ENCODE measurements at places on chromosomes 5 and 9.

DNA sequence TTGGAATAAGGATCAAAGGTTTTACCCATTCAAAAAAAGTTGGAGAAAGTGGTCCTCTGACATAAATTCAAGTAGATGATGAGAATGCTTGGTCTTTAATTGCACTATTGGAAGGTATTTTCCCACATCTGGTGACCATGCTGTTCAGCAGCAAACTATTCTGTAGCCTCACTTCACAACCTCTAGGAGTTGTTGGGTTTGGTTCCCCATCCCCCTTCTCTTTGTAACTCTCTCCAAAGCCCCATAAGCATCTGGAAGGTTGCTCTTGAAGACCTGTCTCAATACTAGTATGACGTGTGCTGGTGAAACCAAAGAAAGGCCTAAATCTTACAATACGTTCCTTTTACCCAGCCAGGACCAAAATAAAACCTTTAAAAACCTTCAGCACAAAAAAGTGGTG, 8.5 kb downstream of the RGMB start:
- no peak for DNase-seq

DNA sequence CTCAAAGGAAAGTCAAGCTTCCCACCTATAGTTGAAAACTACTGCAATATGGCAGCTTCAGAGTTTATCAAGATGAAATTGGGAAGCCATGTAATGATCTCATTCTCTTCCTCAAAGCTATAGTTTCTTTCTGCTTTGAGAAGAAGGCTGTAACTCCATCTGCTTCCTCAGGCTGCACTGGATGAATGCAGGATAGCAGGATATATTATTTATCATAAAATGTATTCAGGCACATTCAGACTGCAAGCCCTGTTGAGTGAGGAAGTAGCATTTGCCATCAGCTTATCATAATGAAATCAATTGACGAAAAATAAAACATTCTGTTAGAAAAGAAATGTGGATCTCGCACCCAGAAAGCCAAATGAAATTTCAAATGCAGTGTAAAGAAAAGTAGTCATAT, 560 bp downstream of the ATP10B start:
- no peak for DNase-seq

DNA sequence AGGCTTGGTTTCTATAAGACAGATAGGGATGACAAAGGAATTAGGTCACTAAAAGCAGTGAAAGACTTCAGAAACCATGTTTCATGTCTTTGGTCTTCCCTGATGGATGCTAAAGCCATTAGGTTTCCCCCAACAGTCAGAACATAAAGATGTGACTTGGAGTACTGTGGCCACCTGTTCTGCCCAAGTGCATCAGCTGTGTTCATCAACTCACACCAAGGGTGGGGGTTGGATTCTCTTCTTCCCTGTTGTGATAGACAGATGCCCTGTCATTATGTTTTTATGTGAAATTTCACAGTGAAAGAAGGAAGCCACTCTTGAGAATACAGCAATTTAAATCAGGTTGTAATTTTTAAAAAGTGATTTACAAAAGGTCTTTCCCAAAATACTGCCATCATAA, 196.8 kb downstream of the SH3GL2 start:
- DNase-seq = no peak

GRCh38 chr9:588981-589380, 252.5 kb upstream of the DMRT1 start:
- no peak for DNase-seq

DNA sequence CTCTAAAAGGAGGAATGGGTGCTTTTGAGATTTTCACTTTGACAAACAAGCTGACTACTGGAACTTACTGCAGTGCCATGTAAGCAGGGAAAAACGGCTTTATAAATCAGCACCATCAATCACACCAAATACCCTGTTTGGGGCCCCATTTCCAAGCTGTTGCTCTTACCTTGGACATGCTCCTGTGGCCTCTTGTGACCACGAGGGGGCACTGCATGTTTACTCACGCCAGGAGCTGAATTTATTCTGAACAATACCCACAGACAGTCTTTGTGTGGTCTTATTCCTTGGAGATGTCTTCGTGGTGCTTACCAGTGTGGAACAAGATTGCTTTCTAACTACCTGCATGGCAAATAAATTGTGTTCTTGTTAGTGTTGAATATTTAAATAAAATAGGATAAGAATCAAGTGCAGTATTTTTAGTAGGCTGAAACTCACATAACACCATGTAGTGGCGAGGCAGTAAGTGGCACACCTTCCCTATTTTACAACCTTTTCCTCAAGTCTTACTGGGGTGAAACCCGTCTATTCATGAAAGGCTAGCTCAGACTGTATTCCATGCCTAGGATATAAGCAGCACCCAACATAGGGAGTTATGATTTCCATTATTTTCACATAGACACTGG, 155.5 kb upstream of the NMUR2 start:
- peak; percentile 5 for DNase-seq

GRCh38 chr5:159082474-159082873, 17.2 kb downstream of the EBF1 start:
- DNase-seq = no peak

DNA sequence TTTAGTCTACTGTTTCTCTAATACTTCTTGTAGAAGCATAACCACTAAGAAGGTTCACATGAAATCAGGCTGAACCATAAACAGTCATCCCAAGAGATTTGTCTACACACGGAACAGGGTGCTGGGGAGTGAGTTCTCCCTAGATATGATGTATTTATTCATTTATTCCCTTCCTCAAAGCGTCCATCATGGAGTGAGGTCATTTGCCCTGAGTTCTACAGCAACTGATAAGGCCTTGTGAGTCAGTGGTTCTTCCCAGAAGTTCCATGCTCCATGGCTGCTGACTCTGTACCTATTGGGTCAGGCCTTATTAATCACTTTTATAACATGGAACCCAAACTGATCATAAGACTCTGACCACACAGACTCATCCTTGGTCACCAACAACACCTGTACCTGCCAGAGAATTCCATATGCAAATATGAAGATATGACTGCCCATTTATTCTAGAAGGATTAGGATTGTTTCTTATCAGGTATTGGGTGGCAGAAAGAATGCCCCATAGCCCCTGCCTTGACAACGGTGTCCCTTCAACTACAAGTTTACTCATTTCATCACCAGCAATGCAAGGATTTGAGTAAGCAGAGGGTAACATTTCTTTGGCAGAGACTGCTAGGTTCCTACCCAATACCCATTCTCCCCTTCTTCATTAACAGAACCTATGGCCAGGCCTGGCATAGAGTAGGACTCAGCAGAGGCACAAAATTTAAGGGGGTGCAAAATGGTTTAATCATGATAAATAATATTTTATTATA, 118.1 kb downstream of the LHFPL2 start:
- DNase-seq = peak; percentile 37

DNA sequence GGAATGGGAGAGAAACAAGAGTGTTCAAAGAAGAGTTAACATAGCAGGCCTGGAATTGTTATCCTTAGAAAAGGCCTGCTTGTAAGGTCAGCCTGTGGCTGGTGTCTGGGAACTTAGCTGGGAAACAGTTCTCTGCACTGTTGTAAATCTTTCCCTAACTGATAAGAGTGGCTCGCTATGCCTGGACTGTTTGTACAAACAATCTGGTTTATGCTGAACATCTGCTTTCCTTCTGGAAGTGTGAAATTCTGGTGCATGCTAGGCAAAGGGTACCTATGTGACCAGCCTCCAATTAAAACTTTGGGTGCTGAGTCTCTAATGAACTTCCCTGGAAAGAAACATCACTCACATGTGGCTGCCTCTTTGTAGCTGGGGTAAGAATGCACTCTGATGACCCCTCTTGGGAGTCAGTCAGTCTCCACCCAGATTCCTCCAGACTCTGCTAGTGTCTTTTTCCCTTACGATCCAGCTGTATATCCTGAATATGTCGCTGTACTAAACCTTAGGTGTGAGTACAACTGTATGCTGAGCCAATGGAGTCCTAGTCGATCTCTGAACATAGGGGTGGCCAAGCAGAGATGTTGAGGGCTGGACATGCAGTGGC, 16.5 kb downstream of the SPARC start:
- DNase-seq = no peak

- no peak for DNase-seq
These were observed 5.6 kb downstream of the ENHO start for GRCh38 chr9:34517185-34517584.

- DNase-seq = no peak
These were observed 15.4 kb upstream of the PLEKHG4B start for GRCh38 chr5:76358-77169.

- DNase-seq = no peak
These were observed 47.1 kb downstream of the CDK5RAP2 start for GRCh38 chr9:120532891-120533290.

GRCh38 chr9:122988141-122988540, 45.3 kb upstream of the GPR21 start:
- no peak for DNase-seq

DNA sequence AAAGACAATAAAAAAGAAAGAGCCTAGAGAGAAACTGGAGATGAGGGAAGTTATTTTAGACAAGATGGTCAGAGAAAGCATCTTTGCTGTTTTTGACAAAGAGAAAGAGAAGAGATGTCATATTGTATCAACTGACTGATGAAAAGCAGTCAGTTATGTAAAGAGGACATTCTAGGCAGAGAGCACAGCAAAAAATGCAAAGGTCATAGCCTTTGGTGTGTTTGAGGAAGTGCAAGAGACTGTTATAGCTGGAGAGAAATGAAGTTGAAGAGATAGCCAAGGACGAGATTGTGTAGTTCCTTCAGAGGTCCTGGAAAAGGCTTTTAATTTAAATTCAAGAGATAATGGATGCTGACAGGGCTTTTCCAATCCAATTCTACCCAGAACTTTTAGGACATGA, 342.4 kb downstream of the RASEF start:
- DNase-seq = no peak

DNA sequence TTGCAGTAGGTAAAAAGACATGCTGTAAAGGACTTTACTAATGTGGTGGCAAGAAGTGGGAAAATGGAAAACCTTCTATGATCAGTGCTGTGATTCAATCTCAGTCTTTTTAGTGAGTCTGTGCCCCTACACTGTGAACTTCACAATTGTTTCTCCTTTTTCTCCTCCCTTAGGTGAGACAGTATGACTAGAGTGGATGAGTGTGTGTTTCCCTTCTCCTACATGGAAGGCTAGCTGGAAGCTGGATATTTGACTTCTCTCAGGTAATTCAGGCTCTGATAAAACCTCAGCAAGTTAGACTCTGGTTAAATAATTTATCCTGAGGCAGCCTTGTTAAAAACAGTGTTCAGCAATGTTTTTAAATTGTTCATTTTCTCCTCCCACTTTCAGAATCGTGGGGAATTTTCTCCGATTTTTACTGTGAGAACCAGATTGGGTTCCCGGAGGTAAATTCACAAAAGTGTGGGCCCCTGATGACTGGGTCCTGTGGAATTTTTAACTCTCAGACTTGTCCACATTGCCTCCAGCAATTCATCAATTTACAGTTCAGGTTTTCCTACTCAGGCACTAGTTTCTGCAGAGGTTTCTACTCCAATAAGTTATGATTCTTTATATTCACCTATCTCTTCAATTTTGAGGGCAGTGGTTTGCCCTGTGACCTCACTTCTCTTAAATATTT, 149.1 kb upstream of the PIK3R1 start:
- DNase-seq = no peak

DNA sequence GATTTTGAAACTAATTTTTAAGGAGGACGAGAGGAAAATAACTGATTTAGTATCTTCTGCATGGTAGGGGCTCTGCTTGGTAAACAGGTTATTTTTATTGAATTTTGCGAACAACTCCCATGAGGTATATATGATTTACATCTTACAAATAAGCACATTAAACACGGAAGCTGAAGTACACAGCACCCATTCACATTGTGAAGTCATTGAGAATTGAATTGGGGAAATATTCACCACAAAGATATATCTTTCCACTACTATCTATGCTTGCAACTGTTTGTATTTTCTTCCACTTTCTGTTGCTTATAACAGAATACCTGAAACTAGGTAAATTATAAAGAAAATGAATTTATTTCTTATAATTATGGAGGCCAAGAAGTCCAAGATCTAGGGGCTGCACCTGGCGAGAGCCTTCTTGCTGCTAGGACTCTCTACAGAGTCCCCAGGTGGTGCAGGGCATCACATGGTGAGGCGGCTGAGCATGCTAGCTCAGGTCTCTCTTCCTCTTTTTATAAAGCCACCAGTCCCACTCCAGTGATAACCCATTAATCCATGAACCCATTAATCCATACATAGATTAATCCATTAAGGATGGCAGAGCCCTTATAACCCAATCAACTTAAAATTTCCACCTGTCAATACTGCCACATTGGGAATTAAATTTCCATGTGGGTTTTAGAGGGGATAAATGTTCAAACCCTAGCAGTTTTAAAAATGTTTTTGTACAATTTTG, 79.0 kb upstream of the ZNF608 start:
- no peak for DNase-seq

DNA sequence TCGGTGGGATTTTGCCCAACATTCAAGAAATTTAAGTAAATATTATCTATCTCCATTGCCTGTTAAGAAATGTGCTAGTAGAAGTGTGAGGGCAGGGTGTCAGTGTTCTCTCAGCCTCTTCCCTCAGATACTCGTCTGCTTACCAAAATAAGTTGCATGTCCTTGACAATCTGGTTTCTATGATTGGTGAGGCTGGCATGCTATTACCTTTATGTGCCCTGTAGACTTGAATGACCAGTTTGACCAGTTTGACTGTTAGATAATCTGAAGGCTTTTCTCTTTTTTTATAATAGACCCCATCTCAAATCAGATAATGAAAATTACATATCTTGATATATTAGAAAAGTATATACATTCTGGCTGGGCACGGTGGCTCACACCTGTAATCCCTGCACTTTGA, 348 bp downstream of the CATSPER3 start:
- no peak for DNase-seq

DNA sequence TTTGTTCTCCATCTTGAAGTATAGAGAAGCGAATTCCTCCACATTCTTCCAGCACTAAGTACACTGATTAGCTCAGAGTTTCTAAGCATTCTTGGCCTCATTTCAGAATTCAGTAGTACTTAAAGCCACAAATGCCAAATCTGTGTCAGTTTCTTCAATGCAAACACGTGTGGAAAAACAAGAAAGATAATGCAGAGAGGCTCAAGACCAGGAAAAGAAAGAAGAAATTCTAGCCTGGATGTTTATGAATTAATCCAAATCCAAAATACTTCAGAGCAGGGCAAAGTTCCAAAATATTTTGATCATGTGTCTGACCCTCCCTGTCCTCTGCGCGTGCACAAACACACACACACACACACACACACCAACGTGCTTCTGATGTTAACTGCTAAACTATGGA, 457.6 kb downstream of the SLCO4C1 start:
- DNase-seq = no peak

- no peak for DNase-seq
These were observed 18.8 kb upstream of the PHF2 start for GRCh38 chr9:93557366-93558137.

DNA sequence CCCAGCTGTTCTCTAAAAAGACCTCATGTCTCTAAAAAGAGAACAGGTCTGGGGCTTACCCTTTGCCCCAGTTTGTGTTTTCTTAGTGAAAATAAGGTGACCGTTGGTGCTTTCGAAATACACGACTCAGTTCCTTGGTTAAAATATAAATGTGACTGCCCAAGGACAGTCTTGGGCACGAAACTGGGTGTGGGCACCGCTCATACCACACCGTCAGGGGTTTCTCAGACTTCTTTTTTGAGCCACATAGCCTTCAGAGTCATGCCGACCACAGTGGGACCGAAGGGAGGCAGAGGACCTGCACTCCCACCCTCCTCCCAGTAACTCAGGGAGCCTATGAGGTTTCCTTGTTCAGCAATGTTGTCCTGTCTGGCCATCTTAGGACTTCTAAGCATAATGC, 6.5 kb downstream of the SNX18 start:
- DNase-seq = no peak

GRCh38 chr5:74589204-74590056, 51.1 kb downstream of the ENC1 start:
- DNase-seq = no peak
